Type B pancreatic cell (in vitro differentiated cells): ENCODE measurements at places on chromosomes 16 and 17.

DNA sequence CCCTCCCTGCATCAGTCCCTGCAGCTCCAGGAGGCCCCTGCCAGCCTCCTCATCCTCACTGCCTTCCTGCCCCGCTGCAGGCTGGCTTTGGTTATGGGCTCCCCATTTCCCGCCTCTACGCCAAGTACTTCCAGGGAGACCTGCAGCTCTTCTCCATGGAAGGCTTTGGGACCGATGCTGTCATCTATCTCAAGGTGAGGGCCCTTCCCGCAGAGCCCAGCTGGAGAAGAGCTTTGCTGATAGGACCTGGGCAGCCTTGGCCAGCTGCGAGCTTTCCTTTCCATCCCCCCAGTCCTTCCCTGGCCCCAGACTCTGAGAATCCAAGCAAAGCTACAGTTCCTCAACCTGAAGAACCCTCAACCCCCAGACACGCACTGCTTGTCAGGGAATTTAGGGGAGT lies 14.1 kb downstream of the PDK2 start:
- no peak for DNase-seq

- no peak for DNase-seq
These were observed 121.9 kb upstream of the TNRC6C start for GRCh38 chr17:77836557-77837041.

DNA sequence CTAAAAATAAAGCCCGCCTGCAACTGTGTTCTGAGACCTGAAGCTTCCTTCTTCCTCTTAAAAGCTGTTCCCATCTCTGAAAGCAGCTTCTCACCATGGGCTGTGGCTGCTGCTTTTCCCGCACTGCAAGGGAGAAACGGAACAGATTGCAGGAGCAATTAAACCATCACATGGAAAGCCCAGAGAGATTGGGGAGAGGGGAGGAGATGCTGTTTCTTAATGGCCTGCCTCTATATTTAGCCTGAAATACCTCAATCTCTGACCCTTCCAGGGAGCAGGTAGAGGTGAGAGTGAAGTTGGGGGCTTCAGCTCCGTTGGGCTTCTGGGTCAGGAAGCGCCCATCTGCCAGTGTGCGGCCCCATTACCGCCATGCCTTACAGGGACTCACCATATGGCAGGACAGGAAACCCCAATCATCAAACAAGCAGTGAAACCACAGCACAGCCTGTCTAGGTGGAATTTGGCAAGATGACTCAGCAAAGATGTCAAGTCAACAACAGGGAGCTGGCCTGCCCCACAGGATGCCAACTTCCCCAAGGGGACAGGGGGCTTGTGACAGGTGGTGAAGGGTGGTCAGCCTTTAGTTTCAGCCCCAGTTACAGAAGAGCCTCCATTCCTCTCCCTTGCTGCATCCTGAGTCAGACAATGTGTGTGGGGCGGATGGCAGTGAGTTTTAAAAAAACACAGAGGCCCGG lies 286.6 kb upstream of the CCL2 start:
- DNase-seq: no peak

- no peak for DNase-seq
These were observed 15.3 kb upstream of the INTS2 start for GRCh38 chr17:61943117-61943516.

GRCh38 chr17:28926366-28926765 lies 23.5 kb upstream of the DHRS13 start:
- no peak for DNase-seq
